A549 treated with RU486 at 1 μM for 4 hours (cell line): ENCODE measurements at places on chromosomes 4 and X. TPM values are rescaled to one million over a fixed set of nuclear protein-coding genes. Genes with fewer than 3 reads are reported as not detected.

Gene TENM3
- 1.2 to 1.6 TPM (median 1.4 TPM) in 5 replicates for total RNA-seq

Gene CT47B1
- not detected in 5 replicates for total RNA-seq

Gene EPGN
- total RNA-seq: not detected in 5 replicates

Gene SMARCA1
- total RNA-seq: 26.9 to 59.2 TPM (median 46.6 TPM) in 5 replicates

Gene FRMPD4
- 0.03 to 0.09 TPM (median 0.06 TPM) in 5 replicates for total RNA-seq

Gene CDKL5
- 2.6 to 5.6 TPM (median 4.7 TPM) in 5 replicates for total RNA-seq

Gene CACNA1F
- not detected in 5 replicates for total RNA-seq

Gene SSX4
- total RNA-seq: not detected in 5 replicates

Gene GUCY1B1
- 0.16 to 0.40 TPM (median 0.27 TPM) in 5 replicates for total RNA-seq

Gene PPP1R2C
- not detected in 5 replicates for total RNA-seq

Gene GC
- not detected in 5 replicates for total RNA-seq

Gene FABP2
- not detected in 5 replicates for total RNA-seq

Gene ADH5
- 101 to 136 TPM (median 114 TPM) in 5 replicates for total RNA-seq

Gene NAA11
- total RNA-seq: not detected in 5 replicates

Gene DAPP1
- total RNA-seq: not detected in 5 replicates

Gene SSX2
- total RNA-seq: not detected in 5 replicates

Gene PTTG2
- not detected in 5 replicates for total RNA-seq

Gene STPG2
- not detected in 5 replicates for total RNA-seq

Gene MID1
- total RNA-seq: 34.5 to 52.3 TPM (median 46.3 TPM) in 5 replicates

Gene STIM2
- total RNA-seq: 11.9 to 15.4 TPM (median 12.7 TPM) in 5 replicates

Gene CLIC2
- total RNA-seq: 0.06 to 0.53 TPM (median 0.25 TPM) in 4 of 5 replicates, not detected in the other

Gene CTAG1A
- not detected in 5 replicates for total RNA-seq

Gene SPRY1
- 0.64 to 0.76 TPM (median 0.74 TPM) in 5 replicates for total RNA-seq

Gene VEGFD
- total RNA-seq: 0.16 to 0.39 TPM (median 0.23 TPM) in 5 replicates

Gene PDGFRA
- 0.34 to 0.66 TPM (median 0.61 TPM) in 5 replicates for total RNA-seq

Gene GDPD2
- total RNA-seq: 0.06 TPM in 1 of 5 replicates, not detected in the others

Gene SH2D1A
- total RNA-seq: not detected in 5 replicates

Gene ETDA
- total RNA-seq: not detected in 5 replicates

Gene WNK3
- total RNA-seq: 0.01 TPM in 2 of 5 replicates, not detected in the others

Gene SPARCL1
- total RNA-seq: not detected in 5 replicates

Gene SPIN4
- total RNA-seq: 2.3 to 6.3 TPM (median 5.2 TPM) in 5 replicates

Gene HSFX1
- 0.14 to 0.40 TPM (median 0.34 TPM) in 5 replicates for total RNA-seq

Gene POU3F4
- total RNA-seq: not detected in 5 replicates

Gene ASB9
- total RNA-seq: 19.5 to 25.1 TPM (median 20.8 TPM) in 5 replicates

Gene CCDC149
- 1.4 to 2.0 TPM (median 1.9 TPM) in 5 replicates for total RNA-seq

Gene ZAR1
- 0.13 to 0.18 TPM in 2 of 5 replicates, not detected in the others for total RNA-seq

Gene SSX3
- total RNA-seq: not detected in 5 replicates

Gene SH3D19
- 19.7 to 28.5 TPM (median 24.4 TPM) in 5 replicates for total RNA-seq

Gene ATOH1
- not detected in 5 replicates for total RNA-seq

Gene APELA
- total RNA-seq: not detected in 5 replicates

Gene CT45A10
- total RNA-seq: 0.13 to 0.56 TPM (median 0.33 TPM) in 3 of 5 replicates, not detected in the others

Gene PRSS12
- total RNA-seq: 0.18 to 0.66 TPM (median 0.20 TPM) in 5 replicates

Gene NAP1L3
- total RNA-seq: 0.30 to 0.67 TPM (median 0.43 TPM) in 5 replicates
